Activated CD4-positive, alpha-beta memory T cell treated with anti-CD3 and anti-CD28 coated beads, Interleukin-2, amount 10 ng/mL, durations not matched to agents 7 days and 5 days (primary cell): ENCODE measurements at places on chromosomes 3 and 15. TPM values are rescaled to one million over a fixed set of nuclear protein-coding genes. Genes with fewer than 3 reads are reported as not detected.

DNA sequence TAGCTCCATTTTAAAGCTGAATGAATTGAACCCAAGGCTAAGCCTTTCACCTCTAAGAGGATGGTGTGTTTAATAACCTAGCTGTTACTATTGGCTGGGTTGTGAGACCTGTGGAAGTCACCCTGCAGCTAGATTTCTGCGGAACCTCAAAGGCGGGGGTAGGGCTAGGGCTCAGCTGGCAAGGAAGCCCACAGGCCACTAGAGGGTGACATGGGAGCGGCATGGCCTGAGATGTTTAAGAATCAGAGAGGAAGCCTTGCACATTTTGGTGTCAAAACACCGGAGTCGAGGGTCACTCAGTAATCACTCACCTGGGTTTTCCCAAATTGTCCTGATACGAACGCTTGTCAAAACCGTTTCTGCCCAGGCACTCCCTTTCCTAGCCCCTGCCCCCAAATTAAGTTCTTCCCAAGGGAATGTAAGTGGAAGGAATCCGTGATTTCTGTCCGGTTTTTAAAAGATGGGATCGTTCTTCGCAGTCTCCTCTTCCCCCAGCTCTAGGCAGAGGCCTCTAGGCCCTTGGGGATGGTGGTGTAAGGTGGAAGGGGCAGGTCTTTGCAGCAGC lies 3.8 kb upstream of the ACAD9 start:
- DNase-seq, result peak; percentile 68

DNA sequence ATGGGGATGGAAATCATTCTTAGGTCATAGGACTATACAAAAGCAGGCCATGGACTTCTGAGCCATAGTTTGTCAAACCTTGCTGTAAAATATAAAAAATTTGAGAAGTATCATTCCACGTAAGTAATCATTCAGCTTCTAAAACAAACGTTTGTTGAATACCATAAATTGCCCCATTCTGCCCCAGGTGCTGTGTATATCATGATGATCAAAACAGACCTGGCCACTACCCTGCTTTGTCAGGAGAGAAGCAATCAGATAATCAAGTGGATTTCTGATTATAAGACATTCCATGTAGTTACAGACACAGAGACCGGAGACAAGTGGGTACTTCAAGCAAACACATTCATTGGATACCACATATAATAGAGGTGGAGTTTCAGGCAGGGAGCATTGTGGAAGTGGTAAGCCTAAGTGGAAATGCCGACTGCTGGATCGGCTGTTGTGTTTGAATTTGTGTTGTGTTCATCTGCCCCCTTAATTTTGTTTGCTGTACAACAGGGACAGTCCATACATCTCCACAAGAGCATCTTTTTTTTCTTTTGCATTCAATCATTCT lies 61.7 kb downstream of the TGFBR2 start:
- no peak for DNase-seq

DNA sequence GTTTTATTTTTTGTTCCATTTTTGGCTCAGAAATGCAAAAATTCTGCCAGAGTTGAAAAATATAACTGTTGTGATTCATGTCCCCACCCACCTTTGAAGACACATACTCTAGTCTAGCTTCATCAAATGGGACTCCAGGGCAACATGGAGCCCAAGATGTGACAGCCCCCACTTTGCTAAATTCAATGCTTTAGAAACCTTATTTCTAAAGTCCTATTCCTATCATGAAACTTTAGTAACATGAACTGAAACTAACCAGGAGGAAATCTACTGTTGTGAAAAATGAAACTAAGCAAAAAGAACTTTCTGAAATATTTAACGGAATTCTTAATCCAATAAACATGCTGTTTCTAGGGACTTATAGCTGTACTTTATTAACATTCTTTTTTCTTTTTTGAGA lies 20.3 kb downstream of the UBP1 start:
- DNase-seq, result no peak

- no peak for DNase-seq
These were observed 37.7 kb upstream of the INO80 start for GRCh38 chr15:41153733-41154132.

DNA sequence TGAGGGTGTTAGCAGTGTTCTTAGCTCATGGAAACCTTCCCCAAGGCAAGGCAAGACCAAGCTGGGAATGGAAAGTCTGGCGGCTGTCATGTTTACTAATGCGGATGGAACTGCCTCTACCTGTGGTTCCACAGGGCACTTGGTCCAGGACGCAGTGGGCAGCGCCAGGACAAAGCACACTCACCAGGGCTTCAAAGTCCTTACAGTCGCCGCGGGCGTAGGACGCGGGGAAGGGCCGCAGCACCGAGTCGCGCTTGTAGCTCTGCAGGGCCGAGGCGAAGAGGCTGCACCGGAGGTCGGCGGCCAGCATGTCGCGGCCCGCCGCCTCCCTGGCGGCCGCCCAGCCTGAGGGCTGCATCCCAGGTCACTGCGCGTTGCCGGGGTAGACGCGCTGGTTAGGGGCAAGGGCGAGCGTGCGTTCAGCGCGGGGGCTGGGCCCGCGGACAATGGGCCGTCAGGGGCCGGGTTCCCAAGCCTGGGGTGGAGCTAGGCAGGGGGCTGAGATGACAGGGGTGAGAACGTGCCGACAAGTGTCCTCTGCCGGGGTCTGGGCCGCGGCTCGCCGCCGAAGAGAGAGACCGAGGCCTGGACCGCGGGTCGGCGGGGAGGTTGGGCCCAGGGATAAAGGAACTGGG lies 497 bp downstream of the PARP16 start:
- DNase-seq, result peak; percentile 35

DNA sequence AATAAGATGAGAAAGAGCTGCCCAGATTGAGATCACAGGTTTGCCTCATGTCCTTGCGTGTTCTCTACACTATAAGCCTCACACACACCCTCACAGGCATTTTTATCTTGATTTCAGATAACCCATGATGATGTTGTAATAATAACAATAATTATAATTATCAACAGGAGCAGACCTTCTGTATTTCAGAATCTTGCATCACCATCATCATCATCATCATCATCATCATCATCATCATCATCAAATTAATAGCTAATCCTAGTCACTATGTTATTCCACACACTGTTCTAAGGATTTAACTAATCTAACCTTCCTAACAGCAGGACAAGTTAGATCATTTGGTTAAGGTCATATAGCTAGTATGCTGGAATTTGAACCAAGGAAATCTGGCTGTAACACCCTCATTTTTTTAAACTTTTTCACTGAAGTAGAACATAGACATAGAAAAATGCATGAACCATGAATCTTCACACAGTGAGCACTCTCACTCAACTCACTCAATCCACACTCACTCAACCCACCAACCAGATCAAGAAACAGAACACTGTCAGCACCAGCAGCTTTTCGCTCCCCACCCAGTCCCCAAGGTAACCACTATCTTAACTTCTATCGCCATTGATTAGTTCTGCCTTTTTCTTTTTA lies 1.8 kb upstream of the SH2D7 start:
- no peak for DNase-seq

DNA sequence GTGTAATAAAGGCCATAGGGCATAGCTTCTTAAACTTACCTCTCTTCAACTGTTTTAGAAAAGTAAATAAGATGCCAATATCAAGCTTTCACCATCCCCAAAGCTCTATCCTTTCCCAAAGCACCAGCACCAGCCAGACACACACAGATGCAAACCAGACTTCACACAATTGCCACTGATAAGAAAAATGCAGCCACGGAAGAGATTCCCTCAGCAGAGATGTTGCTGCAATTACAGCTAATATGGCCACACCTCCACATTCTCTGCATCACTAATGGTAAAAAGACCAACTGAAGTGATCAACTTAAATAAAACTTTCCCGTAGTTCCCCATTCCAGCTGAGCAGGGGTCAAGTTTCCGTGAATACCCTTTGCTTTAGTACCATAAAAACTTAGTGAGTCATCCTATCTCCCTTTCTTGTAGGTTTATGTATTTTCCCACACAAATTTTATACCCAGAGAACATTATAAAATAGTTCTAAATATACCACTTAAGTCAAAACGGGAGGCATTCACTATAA lies 64.4 kb downstream of the SLC9A9 start:
- DNase-seq, result no peak

- DNase-seq, result no peak
These were observed 12.5 kb downstream of the EPB42 start for GRCh38 chr15:43208052-43209002.

- peak; percentile 84 for DNase-seq
These were observed 5.1 kb upstream of the SEMA7A start for GRCh38 chr15:74438721-74439316.

GRCh38 chr3:174382878-174383277 lies 476.3 kb upstream of the NAALADL2 start:
- no peak for DNase-seq

DNA sequence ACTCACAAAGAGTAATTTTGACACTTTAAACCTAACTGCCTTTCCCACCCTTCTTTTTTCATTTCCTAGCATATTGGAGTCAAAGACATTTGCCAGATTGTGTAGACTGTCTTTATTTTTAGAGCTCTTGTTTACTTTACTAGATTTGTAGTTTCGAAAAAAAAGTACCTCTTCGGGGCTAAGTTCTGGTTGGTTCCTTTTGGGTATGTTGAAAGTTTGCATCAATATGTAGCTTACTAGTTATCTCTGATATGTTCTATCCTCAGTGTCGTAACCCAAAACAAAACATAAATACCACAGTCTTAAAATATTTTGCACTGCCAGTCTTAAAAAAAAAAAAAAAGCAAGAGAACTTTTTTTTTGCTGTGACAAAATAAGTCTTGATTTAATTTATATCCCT lies 52.2 kb downstream of the REC114 start:
- no peak for DNase-seq

GRCh38 chr3:42117175-42118008 lies 26.2 kb downstream of the TRAK1 start:
- DNase-seq, result no peak

GRCh38 chr3:47601281-47601680 lies 22.6 kb upstream of the CSPG5 start:
- DNase-seq, result no peak

- DNase-seq, result no peak
These were observed 298.3 kb upstream of the GPR149 start for GRCh38 chr3:154728285-154728684.

- no peak for DNase-seq
These were observed 12.3 kb upstream of the CRBN start for GRCh38 chr3:3191675-3192285.

DNA sequence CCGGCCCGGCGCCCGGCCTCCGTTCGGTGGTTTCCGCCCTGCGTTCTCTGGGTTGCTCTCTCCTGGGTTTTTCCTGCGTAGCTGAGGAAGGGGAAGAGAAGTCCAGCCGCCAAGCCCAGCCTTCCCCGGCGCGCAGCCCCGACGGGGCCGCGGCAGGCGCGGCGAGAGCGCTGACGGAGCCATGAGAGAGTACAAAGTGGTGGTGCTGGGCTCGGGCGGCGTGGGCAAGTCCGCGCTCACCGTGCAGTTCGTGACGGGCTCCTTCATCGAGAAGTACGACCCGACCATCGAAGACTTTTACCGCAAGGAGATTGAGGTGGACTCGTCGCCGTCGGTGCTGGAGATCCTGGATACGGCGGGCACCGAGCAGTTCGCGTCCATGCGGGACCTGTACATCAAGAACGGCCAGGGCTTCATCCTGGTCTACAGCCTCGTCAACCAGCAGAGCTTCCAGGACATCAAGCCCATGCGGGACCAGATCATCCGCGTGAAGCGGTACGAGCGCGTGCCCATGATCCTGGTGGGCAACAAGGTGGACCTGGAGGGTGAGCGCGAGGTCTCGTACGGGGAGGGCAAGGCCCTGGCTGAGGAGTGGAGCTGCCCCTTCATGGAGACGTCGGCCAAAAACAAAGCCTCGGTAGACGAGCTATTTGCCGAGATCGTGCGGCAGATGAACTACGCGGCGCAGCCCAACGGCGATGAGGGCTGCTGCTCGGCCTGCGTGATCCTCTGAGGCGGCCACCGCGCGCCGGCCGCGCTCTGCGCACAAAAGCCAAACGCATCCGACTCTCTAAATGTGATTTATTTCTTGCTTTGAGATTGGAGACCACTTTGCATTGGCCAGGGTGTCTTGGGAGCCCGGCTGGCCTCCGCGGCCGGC lies 727 bp downstream of the RAP2B start:
- DNase-seq, result peak; percentile 48

Gene DNAH1
- 21.8 TPM for total RNA-seq

Gene TRAT1
- total RNA-seq, result 162 TPM

Gene C3orf62
- 7.1 TPM for total RNA-seq
